NCI-H526 treated with DMSO at 0.1 percent for 48 hours (cell line): ENCODE measurements at places on chromosomes 2 and 18.

GRCh38 chr2:67876176-67876575, 186.6 kb downstream of the C1D start:
- no peak for DNase-seq

GRCh38 chr2:203535078-203535783, at the start of gene RAPH1:
RAPH1 (minus strand) TSS chr2:203535301; CDS start chr2:203495353, 39,948 bp downstream.
- DNase-seq = peak; percentile 87

DNA sequence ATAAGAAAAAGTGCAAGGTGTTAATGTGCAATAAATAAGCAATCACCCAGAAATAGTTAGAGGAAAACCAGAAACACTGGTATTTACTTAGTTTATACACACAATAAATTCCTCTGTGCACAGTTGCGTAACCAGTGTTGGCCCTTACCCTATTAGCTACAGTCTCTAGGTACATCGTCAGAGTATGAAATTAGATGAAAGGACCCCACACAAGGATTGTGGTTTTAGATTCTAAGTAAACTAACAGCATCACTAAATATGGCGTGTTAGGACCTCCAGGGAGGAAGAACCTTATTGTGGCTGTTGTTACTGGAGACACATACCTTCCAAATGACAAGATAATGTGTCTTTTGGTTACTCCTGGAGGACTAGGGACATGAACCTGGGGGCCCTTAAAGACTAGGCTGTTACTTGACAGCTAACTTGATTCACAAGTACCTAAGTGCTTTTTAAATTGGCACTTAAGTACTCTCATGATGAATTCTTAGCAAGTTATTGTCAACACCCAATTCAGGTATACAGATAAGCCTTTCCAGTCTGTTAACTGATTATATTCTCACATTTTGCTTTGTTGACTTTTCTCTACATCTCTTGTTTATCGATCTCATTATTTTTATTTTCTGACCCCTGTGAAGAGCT, 115.3 kb downstream of the FEZ2 start:
- DNase-seq = no peak

- no peak for DNase-seq
These were observed 144.5 kb upstream of the TCF4 start for GRCh38 chr18:55732227-55733106.

DNA sequence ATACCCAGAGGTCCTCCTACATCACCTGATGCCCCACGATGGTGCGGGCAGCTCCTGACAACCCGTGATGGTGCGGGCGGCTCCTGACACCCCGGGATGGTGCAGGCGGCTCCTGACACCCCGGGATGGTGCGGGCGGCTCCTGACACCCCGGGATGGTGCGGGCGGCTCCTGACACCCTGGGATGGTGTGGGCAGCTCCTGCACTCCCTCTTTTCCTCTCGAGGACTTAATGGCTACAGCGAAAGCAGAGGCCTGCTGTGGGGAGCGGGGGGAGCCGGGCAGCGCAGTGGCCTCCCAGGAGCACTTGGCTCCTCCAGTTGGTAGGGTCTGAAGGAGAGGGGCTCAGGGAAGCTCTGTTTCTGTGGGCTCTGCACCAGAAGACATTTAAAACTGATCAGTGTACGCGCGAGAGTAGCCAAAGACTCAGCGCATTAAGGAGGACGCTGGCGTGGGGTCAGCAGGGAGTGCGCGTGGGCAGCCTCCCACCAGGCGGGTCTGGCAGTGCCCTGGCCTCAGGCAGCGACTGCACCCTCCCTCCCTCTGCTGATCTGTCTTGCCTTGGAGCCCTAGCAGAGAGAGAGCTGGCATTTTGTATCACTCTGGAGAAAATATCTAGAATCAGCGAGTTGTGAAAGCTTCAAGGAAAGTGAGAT, 464.5 kb upstream of the MYT1L start:
- no peak for DNase-seq

DNA sequence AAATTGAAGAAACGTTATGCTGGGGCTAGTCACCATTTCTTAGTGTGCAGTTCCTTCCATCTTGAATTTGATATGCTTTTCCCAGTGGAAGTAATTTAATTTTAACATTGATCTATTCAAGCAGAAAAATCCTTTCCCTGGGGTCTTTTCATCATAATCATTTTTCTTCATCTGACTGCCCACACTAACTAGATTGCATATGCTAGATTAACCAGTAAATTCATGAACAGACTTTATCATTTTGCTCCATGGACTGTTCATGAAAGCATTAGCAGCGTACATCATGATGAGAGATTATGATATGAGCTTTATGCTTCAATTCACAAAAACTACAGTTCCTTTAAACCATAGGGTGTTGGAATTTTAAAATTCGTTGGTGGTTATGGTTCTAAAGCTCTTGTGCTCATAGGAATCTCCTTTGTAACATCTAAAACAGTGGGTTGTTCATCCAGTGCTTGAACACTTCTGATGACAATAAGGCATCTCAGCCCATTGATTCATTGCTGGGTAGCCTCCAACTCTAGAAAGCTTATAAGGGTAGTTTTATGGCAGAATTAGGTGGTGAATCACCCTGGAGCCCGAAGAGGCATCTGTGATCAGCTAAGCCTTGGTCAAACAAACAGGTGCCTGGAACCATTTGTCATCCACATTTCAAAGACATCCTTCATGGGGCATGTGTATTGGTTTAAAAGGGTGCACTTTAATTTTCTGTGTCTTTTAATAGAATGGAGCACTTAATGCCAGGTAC, 77.2 kb upstream of the NDUFV2 start:
- no peak for DNase-seq
